ENCODE measurements at places on chromosomes 2 and 18.
A peak's percentile ranks its signal among the peaks of the same experiment; 100 is the strongest.

GRCh38 chr2:52608030-52608429 lies 1159.6 kb upstream of the CHAC2 start:
- no peak for DNase-seq

DNA sequence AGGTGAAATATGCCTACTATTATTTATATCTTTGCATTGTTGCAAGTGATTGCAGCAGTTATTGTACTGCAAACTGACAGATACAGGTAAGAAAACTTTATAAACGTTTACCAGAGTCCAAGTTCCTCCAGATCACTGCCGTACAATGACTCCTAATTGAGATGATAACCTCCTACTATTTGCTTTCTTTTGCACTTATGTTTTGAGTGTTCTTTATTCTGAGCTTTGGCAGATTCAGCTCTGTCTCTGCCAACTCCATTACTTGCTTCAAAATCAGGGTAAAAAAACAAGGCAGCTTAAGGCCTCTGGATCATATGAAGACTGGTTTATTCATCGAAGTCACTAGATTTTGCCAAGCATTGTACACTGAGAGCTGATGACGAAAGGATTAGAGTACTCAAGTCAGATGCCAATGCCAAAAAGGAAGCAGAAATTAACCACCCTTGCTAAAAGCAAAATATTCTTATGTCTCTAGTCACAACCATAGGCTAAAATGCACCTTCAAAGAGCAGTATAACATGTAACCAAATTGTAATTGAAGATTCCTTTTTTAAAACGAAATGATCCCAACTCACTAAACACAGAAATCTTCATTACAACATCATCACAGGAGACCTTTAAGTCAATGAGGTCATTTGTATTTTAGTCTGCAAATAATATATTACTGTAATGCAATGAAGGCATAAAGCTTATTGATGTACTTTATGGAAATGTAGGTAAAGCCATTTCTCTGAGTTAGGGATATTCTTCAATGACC lies 10.5 kb upstream of the IKZF2 start:
- DNase-seq: no peak

DNA sequence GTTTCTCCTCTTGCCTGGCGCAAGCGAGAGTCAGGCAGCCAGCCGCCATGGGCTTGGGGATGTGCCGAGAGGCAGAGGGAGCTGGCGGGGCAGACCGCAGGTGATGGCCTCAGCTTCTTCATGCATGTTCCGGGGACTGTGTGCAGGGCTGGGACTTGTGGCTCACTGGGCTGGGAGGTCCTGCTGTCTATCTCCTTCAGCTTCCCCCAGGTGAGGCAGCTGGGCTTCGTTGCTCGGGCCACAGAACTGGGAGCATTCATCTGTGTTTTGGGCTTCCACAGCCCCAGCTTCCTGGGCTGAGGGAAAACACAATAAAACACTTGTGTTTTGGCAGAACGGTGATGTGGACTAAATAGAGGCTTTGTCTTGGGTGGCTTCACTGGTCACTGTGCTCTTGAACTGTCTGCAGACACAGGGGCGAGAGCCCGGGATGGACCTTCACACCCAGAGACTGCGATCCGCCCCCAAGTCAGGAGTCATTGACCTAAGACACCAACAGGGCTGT lies 93.5 kb downstream of the DYSF start:
- no peak for DNase-seq

DNA sequence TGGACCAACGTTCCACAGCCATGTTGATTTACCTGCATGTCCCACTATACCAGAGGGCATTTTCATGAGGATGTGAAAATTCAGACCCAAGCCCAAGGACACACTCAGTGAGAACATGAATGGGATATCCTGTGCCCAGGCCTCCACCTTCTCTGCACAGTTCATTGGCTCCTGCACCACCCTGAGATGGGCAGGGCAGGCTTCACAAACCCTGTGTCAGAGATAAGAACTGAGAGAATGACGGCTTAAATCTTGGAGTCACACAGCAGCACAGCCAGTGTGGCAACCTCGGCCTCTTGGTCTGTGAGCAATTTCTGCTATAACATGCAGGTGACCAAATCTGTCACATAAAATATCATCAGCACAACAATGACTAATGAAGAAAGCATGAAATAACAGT lies 71.9 kb downstream of the UXS1 start:
- DNase-seq: no peak

- DNase-seq: peak; percentile 60
Observed at GRCh38 chr2:227939271-227940027, 68.0 kb downstream of the DAW1 start.

GRCh38 chr2:111032721-111033429 lies 87.8 kb upstream of the BCL2L11 start:
- no peak for DNase-seq

GRCh38 chr2:236568068-236568921 lies 1.3 kb upstream of the ACKR3 start:
- no peak for DNase-seq

DNA sequence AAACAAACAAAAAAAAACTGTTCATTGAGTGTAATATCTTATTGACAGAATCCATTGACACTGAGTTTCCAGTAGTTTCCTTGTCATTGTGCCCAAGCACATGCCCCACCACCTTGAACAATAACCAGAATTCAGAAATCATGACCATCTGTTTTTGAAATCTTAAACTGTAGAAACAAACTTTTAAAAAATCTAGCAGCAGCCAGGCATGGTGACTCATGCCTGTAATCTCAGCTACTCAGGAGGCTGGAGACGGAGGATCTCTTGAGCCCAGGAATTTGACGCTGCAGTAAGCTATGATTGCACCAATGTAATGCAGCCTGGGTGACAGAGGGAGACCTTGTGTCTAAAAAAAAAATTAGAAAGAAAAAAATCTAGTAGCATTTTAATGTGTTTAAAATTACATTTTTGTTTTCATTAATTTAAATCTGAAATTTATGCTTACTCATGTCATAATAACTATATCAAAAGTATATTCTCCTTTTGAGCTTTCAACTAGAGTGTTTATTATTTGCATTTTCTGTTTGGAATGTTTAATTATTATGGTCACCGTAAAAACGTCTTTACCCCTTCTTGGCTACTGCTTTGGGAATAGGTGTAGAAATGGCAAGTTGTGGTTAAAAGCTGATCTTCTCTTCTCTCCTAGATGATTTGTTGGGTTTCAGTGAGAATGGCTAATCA lies 25.2 kb upstream of the STON1 start:
- DNase-seq: no peak

GRCh38 chr18:79888016-79888415 lies 63.4 kb downstream of the SLC66A2 start:
- DNase-seq: no peak

DNA sequence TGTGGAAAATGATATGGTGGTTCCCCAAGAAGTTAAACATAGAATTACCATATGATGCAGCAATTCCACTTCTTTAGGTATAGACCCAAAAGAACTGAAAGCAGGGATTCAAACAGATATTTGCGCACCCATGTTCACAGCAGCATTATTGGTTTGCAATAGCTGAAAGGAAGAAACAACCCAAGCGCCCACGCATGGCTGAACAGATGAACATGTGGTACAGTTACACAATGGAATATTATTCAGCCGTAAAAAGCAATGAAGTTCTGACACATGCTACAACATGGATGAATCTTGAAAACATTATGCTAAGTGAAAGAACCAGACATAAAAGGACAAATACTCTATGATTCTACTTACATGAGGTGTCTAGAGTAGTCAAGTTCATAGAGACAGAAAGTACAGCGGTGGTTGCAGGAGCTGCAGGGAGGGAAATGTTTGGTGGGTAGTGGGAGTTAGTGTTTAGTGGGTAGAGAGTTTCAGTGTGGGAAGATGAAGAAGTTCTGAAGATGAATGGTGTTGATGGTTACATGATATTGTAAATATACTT lies 26.7 kb upstream of the ASPRV1 start:
- DNase-seq: no peak

GRCh38 chr18:21914739-21915319 lies 174.2 kb downstream of the MIB1 start:
- DNase-seq: peak; percentile 55

- no peak for DNase-seq
Observed at GRCh38 chr2:44777036-44777435, 164.5 kb upstream of the SIX3 start.

DNA sequence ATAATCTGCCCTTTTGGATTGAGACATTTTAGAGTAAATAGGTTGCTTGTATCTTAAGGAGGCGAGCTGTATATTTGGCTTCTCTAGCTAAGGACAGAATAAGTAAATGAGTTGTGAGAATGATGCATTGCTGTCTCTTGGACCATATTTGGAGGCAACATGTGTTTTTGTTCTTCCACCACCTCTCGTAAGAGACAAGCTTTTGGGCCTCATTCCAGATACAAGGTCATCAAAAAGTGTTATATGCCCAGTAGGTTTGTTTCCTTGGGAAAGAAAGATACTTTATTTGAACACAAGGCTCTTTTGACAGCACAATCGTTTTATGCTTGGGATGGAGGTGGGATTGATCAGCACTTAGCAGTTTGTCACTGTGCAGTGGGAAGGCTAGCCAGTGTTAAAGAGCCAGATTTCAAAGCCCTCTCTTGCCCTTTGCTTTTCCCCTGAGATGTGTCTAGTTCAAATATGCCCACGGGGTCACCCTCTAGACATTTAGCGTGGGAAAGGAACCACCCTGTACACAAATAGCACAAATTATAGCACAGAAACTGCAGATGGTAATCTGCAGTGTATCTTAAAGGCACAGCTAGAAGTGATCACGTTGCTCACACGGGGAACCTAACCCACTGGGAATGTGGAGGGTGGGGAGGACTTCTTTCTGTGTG lies 131.3 kb downstream of the MAP4K4 start:
- no peak for DNase-seq

DNA sequence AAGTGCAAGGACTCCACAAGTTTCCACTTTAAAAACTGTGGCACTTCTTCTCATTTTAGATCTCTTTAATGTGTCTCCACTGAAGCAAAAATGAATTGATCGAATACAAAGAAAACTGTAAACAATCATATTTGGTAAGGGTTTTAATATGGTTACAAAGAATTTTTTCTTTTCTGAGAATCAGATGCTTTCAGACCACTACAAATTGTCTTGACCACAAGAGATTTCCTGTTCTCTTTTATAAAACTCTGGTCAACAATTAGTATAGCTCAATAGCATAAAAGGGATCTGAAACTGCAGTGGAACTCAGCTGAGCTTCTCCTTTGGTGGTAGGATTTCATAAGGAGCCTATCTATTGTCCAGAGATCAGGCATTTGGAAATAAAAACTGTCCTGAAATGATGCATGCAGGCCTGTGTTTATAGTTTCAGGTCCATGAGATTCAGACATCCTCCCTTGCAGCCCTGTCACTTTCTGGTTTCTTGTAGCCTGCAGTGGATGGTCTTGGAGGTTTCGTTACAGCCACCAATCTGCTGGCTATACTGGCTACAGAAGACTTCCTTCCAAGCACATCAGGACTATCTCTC lies 120.0 kb downstream of the DOCK10 start:
- no peak for DNase-seq

GRCh38 chr2:169366066-169366465 lies 3.7 kb upstream of the LRP2 start:
- DNase-seq: no peak

DNA sequence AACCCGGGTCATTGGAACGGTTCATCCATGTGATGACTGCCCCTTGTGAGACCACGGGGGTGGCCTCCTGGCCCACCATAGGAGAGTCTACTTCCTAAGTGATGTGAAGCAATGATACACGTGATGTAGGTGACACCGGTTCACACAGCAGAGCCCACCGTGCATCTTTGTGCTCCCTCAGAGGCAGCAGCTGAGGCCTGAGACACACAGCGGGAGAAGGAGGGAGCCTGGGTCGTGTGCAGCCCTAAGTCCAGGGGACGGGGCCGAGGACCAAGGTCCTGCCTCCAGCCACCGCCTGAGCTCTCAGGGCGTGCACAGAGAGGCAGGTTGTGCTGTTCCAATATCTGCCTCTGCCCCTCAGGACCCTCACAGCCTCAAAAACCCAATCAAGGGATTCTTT lies 377.2 kb upstream of the SALL3 start:
- DNase-seq: no peak

DNA sequence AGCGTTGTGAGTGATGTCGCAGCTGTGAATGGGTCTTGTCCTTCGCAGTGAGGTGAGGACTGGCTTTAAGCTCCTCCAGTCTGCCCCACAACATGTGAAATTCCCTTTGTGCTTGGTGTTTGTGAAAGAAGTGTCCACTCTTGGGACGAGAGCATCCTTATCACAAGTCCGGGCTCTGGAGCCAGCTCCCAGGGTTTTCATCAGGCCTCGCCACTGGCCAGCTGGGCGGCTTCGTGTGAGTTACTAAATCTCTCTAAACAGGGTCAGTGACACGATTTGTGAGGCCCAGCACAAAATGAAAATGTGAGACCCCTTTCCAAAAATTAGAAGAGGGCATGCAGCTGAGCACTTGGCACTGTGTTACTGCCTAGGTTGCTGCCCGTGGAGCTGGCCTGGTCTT lies 115.9 kb downstream of the VAPA start:
- DNase-seq: no peak

- no peak for DNase-seq
Observed at GRCh38 chr2:100891906-100892642, 72.1 kb downstream of the NPAS2 start.

- no peak for DNase-seq
Observed at GRCh38 chr2:17043173-17043572, 377.5 kb upstream of the CYRIA start.

- DNase-seq: no peak
Observed at GRCh38 chr18:8215741-8216140, 393.5 kb upstream of the RAB12 start.

- DNase-seq: no peak
Observed at GRCh38 chr2:50215736-50216135, 816.2 kb downstream of the NRXN1 start.

DNA sequence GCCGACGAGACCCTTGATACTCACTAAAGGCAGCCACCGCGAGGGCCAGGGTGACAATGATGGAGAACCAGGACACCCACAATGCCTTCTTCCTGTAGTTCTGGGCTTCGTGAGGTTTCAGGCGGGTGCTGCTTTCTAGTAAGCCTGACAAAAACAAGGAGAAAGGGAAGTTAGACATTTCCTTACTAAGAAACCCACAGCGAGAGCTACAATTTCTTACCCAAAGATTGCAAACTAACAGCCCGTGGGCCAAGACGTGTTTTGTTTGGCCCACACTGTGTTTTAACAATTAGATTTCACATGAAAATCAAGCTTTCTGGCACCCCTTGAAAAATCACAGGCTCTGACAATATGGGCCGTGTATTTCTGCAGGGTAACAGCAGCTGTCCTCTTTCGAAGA lies 5.6 kb downstream of the TMEM163 start:
- no peak for DNase-seq

- DNase-seq: no peak
Observed at GRCh38 chr2:215870088-215870490, 143.3 kb downstream of the MREG start.

- no peak for DNase-seq
Observed at GRCh38 chr2:28404086-28404485, 11.4 kb downstream of the FOSL2 start.

DNA sequence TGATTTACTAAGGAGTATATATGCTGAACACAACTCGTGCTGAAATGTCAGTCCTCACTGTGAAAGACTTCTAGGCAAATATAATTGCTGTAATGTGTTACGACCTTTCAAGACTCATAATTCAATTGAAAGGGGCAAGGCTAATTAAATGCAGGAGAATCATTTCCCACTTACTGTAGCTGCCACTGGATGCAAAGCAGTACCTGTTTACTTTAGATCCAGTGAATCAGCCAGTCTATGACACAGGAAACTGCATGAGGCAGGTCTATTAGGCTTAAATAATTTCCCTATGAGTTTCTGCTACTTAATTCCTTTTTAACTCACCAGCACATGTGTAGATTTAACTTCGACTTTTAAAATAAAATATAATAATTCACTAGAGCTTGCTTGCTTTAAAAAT lies 125.6 kb downstream of the CTNNA2 start:
- DNase-seq: no peak
